ENCODE measurements at places on chromosomes 13 and 19.

DNA sequence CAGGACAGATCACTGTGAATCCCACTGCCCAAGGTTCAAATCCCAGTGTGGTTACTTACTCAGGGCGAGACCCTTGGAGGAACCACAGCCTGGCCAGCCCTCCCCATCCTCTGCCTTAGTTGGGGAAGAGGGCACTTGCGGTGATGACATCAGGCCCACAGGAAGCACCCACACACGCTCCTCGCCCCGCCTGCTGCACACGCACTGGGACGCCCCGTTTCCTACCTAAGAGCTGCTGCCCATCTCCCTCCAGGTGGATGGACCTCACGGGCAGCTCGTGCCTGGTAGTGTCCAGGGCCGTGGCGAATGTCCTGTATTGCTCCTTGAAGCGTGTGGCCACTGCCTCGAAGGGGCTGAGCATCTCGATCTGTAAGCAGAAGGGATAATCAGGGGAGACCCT, 19.6 kb downstream of the HAUS8 start:
- DNase-seq: no peak

GRCh38 chr13:107493266-107493665, 722.1 kb downstream of the LIG4 start:
- DNase-seq: no peak

DNA sequence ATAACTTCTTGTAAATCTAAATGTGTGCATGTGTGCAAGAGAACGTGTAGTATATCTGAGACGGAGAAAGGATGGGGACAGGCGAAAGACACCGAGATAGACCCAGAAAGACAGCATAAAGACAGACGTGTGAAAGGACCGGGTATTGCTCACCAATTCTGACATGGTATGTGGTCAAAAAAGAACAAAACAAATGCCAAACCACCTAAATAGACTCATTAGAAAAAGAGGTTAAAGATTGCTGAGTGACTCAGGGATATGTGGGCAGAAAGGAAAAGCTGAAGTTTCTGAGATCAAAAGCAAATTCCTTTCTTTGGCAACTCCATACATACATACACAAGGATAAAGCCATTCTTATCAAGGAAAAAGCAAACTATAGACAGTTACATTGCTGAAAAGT, 179.7 kb upstream of the TSC22D1 start:
- DNase-seq: no peak

DNA sequence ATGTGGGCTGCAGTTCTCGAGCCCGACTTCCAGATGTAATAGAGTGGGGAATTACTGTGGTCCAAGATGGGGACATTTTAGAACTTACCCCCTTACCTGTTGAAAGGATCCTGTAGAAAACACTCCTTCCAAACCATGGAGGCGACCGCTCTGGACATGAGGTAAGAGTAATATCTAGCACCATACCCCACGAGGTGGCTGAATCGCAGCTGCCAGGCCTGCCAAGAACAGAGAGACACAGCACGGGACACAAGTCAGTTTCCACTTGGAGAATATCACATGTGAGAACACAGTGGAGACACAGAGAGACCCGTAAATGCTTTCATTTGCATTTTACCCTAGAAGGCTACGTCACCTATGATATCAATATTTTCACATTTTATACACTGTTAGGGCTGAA, 129.2 kb downstream of the MIPEP start:
- no peak for DNase-seq

DNA sequence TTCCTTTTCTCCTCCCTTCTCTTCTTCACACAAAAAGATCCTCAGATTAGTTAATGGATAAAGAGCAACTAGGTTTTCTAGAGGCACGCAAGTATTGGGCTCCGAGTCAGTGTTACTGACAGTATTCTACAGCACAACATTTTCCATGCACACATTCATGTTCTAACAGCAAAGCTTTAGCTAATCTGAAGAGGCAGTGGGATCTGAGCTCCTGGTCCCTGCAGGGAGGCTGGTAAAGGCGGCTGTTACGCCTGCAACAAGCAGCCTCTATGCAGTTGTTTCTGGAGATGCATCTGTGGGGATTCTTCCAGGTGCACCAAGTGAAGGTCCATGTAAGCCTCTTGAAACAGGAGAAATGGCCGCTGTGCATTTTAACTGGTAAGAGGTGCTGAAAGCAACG, 143.8 kb downstream of the EFNB2 start:
- no peak for DNase-seq

DNA sequence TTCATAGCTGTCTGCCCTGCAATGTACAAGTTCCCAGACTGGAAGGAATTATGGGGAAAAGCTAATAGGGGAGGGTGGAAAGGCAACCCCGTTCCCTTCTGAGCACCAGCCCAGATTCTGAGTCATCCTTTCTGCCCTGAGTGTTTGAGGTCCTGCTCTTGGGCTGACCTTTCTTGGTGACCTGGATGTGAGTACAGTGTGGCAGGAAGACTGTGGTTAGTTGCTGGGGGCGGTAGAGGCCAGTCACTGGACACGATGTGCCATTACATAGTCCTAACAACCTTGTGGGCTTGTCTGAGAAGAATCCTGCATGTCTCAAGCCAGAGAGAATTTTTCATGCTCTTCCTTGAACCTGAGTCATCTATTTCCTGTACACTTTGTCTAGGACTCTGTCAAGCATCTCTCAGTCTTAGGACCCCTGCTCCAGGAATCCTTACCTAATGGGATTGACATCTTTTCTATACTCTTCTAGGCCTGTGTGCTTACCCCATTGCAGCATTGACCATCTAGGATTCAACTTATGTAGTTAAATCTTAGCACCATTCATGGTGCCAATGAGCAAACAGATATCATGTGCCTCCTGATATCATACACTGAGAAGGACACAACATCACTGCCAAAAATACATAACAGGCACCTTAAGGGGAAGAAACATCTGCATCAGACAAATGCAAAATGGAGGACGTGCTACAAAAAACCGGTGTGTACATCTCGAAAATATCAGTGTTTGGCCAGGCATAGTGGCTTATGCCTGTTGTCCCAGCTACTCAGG, 8.1 kb upstream of the ANGPTL4 start:
- peak; percentile 42 for DNase-seq

DNA sequence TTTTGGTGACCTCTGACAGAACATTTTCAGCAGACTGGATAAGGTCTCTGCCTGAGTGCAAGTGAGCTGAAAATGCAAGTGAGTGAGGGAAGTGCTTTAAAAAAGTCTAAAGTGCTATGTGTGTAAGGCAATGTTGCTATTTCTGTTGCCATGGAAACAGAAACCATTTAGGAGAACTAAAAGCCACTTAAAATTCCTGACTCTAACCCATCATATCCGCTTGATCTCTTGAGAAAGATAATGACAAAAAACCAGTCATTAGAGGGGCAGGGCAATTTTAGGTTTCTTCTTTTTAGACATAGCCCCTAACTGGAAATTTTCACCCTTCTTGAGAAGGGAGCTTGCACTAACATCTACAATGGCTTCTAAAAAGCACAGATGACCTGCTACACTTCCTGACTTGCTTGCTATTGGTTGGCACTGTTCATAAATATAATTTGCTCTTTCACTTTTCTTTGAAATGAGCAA, at the start of gene CYSLTR2:
Gene CYSLTR2 (plus strand): TSS at position 458 of the 468 bp plus-strand sequence. CDS start 52,889 bp downstream, outside the sequence.
- peak; percentile 69 for DNase-seq

DNA sequence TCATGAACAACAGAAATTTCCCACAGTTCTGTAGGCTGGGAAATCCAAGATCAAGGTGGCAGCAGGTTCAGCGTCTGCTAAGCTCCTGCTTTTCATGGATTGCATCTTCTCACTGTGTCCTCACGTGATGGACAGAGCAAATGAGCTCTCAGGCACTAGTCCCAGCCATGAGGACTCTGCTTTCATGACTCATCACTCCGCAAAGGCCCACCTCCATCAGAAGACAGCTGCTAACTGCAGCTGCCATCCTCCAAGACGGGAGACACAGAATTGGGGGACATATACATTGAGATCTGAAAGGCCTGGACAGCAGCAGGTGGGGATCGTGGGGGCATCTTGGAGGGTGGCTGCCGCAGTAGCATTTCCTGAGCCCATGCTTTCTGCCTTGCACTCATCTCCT, 44.4 kb upstream of the SPATA13 start:
- no peak for DNase-seq

DNA sequence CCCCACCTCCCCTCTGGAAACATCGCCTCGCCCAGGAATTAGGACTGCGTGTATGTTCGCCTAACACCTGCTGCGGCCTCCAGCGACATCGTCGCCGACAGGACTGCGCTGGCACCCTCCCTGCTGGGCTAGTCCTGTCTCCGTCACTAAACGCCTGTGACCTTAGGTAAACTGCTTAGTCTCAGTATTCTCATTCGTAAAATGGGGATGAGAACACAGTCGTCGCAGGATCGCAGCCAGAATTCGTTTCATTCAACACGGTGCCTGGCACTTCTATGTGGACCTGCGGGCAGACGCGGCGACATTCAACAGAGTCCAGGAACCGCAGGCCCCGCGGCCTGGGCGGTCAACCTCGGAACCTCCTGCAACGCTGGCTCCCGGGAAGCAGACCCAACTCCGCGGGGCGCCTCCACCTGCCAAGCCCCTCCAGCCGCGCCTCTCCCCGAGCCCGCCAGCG, 485 bp downstream of the CRYL1 start:
- DNase-seq: peak; percentile 72

DNA sequence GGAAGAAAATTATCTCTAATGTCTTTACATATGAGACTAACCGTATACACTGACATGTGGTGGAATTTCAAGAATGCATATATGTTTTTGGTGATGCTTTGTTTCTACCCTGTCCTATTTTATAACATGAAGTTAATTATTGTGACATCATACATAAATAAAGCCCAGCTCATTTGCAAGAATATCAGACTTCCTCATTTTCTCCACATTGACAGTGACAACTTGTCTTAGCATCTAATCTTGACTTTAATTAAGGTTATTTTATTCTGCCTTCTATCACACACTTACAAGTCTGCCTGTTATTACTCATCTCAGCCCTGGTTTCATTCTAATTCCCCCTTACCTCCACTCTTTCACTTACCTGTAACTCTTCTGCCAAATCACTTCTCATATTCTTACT, 140.6 kb upstream of the STARD13 start:
- DNase-seq: no peak

- DNase-seq: no peak
These were observed 16.7 kb downstream of the TMTC4 start for GRCh38 chr13:100657881-100658315.

- peak; percentile 64 for DNase-seq
These were observed 1.3 kb upstream of the LRCH1 start for GRCh38 chr13:46551410-46552302.

DNA sequence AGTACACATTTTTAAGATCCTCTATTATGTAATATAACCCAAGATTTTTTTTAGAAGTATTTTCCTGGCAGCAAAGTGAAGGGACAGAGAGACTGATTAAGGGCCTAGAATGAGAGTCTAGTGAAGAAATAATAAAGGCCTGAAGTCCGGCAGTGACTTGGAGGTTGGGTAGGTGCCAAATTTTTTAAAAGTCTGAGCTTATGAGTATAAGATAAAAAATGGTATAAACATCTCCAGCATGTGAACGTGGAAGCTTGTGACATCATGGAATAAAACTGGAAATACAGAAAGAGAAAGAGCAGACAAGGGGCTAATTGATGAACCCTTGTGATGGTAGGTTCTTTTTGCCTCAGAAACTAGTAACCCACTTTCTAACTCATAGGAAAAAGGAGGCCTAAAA, 174.6 kb downstream of the SUCLA2 start:
- DNase-seq: peak; percentile 24

- DNase-seq: no peak
These were observed 324.9 kb upstream of the GPC6 start for GRCh38 chr13:92901739-92902138.

GRCh38 chr13:31968473-31968872, 63.1 kb upstream of the FRY start:
- peak; percentile 16 for DNase-seq

DNA sequence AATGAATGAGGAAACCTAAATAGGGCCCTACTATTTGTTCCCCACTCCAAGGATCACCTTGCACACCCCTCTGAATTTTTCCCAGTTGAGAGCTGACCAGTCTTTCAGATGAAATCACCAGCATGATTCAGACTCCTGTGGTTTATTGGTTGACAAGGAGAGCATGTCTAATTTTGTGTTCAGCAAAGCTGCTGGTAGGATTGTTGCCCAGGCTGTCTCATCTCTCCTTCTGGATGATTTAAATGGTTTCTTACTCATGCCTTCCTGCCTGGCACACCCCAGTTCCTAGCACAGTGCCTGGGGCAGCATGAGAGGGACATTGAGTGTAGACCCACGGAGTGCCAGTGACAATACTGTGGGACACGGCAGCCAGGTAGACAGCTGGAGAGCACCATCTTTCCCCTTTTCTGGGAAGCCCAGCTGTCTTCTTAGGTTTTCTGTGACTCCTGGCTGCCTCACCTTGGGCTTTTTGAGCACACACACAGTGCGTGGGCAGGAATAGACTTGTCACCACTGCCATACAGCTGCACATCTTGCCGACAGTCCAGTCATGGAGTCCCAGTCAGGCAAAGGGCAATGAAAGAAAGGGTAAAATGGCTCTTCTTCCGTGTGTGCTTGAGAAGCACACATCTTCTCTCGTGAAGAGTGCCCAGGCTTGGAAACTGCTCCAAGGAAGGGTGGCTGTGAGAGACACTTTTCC, 12.3 kb downstream of the FGF9 start:
- DNase-seq: no peak

- DNase-seq: no peak
These were observed 5.6 kb downstream of the SNRPA start for GRCh38 chr19:40756502-40757110.

- DNase-seq: peak; percentile 62
These were observed 13.3 kb upstream of the ISYNA1 start for GRCh38 chr19:18450931-18451836.

DNA sequence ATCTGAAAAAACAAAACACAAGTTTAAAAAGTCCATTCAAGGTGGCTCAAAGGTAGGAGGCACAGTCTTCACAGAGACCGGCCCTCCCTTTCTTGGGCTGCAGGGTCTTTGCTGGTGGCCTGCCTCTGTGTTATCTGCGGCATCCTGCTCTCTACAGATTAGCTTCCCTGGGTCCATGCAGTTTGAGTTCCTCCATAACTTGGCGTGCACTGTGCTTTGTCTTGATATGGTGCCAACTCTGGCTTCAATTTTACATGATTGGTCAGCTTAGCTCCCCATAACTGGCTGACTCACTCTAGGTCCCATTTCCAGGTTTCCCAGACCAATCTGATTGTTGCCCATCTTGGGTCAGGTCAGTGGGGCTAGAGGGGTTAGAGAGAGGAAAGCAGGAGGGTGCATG, 41.8 kb downstream of the TPT1 start:
- DNase-seq: no peak

DNA sequence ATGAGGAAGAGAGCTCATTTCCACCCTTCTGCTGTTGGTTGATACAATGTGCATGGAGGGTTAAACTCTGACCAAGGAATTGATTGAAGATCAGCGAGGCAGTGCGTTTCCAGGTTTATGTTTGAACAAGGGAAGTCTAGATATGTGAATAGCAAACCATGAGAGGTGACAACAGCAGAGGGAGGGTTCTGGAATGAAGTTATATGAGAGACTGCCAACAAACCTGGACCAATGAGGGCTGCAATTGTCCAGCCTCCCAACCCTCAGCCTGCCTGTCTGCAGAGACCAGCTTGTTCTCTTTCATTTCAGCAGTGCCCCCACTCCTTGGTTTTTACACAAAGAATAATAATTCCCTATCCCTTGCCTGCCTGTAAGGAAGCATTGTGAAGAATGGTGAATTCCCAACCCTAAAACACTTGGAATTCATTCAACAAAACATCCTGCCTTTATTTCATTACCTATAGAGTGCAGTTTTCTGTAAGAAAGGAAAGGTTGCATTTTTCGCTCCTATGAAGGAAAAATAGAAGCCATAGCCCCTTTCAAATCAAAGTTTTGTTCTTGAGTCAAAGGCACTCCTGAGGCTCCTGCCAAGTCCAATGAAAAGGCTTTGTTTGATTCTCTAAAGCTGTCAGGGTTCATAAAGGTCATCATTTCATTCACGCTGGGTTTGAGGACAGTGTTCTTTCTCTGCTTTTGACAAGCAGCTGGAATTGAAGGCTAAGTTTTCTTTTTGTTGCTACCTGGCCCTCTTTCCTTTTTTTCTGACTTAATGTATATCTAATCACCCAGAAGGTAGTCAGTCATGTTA, 53.6 kb upstream of the ABCC4 start:
- DNase-seq: no peak

All from large intestine (tissue), 12 donors.